ENCODE measurements at places on chromosomes 4 and X.

- DNase-seq = no peak
Measured at GRCh38 chr4:911871-912490, 20.1 kb downstream of the GAK start.

GRCh38 chr4:176546975-176547374 is 227.2 kb downstream of the SPCS3 start:
- no peak for DNase-seq

- DNase-seq = no peak
Measured at GRCh38 chr4:183129675-183130074, 30.6 kb downstream of the WWC2 start.

DNA sequence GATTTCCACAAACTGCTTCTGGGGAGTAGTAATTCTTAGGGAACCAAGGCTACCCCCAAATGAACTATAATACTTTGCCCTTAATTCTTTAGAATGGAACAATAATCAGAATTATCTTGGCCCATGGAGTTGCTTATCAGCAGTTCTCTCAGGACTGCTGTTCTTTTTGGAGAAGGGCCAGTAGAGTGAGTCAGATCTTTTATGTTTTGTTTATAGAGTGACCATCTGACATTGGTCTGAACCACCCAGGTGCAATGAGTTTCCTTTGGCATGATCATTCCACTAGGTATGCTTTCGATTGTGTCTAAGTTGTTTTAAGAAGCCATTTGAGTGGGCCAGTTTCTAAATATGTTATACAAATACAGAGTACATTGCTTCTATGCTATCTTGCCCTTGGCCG is 31.8 kb downstream of the PRRG1 start:
- no peak for DNase-seq

DNA sequence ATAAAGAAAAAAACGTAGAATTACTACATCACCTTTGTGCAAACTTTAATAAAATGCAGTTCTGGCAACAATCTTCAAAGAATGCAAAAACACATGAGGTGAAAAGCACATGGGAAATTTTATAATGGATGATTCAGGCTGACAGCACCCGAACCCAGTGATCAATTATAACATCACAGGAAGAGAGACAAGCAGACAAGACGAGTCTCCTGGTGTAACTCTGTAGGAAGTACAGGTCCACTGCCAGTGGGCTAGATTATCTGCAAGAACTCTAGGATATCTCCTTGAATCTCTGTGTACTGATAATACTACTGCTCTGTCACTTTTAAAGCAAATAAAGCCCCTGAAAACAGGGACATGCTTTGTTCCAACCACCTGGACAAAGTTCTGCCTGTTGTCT is 58.9 kb upstream of the NXF3 start:
- DNase-seq = no peak

GRCh38 chrX:130857207-130857606 is 45.8 kb downstream of the ENOX2 start:
- no peak for DNase-seq

- DNase-seq = no peak
Measured at GRCh38 chr4:123786920-123787319, 390.3 kb downstream of the SPRY1 start.

DNA sequence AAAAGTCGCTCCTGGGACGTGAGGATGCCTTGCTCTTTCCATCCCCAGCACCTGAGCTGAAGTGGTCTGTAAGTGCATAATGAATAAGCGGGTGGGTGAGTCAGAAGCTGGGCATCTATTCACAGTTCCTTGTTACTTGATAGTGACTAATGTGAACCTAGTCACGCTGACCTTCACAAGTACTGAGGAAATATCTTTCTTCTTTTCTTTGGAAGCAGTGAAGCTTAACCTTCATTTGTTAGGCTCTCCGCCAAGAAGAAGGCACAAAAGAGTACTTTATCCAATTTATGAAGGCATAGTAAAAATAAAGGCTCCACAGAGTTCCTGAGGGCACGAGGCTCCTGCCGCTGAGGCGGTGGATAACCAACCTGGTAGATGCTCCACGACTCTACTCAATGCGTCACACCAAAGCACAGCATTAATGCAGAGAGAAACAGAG is 475.7 kb upstream of the SLIT2 start:
- DNase-seq = no peak

- no peak for DNase-seq
Measured at GRCh38 chr4:143405075-143405730, 68.5 kb downstream of the GAB1 start.

DNA sequence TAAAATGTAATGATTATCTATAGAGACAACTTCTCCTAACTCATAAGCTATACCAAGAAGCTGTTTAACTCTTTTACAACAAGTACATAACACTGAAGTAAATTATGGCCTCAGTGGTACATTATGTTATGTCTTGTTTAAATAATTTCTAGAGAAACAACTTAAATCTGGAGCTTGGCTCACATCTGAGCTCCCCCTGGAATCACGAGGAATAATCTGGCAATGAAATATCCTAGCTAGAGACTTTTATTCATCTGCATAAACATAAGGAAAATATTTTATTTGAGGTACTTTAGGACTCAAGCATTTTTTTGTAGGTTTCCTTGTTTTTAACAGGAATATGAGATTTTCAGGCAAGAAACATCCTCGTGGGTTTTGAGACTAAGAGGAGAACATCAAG is 354.7 kb upstream of the SLC7A11 start:
- DNase-seq = no peak

DNA sequence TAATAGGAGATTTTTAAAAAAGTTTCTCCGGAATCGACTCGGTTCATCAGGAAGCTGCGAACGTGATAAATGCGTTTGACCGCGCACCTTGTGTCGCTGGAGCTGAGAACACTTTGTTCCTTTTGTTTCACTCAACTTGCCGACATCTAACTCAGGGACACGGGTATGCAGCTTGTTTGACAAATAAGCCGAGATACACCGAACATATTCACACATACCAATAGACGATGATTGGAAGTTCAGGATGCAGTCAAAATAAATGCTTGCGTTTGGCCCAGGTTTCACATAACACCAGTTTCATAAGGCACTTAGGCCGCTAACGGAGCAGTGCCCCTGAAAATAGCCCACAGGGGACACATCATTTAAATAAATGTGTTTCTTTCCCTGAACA is 932 bp upstream of the SHISA3 start:
- DNase-seq = no peak

Data from cerebellar nuclear complex (tissue), 1 donor.